ENCODE measurements at places on chromosomes 4 and X.

GRCh38 chr4:1996866-1997611, 11.7 kb downstream of the NELFA start:
- DNase-seq, result no peak

GRCh38 chrX:1679238-1679637, 64.4 kb downstream of the ASMT start:
- DNase-seq, result no peak

DNA sequence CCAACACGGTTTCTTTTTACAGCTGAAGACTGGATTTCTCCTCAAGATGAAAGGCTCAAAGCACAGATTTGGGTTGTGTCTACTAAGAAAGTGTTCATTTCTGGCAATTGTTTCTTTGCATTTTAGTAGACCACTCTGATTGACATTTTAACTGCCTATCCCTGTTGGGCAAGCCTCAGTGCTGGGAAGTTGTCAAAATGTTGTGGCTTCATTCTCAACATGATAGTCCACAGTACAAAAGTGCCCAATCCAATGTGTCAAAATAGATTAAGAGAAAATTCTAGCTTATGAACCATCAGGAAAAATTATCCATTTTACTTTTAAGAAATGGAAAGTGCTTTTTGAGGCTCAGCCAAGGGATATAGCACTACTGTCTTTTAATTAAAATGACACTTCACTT, 323.9 kb upstream of the PRPS2 start:
- DNase-seq, result no peak

DNA sequence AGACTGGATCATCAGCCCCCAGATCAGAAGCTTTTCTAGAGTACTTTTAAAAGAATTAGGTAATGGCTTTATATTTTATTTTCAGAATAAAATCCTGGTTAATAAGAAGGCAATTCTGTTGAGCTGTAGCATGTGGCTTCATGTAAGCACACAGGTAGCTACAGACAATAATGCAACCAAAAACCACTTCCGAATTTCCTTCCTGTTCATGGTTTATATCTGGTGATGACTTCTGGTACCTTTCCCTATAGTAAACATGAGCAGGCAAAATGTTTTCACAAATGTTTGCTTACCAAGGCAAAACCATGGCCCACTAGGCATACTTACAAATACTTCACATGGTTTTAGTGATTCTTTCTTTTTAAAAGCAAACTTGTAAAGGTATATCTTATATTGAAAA, 144.6 kb downstream of the CDS1 start:
- DNase-seq, result no peak

DNA sequence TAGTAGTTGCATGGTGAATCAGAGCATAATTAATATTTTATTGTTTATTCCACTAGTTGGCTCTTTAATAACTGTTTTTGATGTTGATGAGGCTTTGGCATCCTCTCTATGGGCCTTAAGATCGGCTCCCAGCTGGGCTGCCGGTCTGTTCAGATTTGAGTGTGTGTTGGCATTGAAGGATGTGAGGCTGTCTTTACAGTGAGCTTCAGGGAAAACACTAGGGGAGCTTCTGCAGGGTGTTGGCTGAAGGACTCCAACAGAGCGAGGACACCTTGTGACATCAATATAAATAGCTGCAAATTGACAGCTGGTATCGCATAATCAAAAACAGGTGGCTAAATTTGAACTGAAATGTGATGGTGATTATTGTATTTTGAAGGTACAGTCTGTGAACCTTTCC, 322.0 kb downstream of the FSTL5 start:
- no peak for DNase-seq

DNA sequence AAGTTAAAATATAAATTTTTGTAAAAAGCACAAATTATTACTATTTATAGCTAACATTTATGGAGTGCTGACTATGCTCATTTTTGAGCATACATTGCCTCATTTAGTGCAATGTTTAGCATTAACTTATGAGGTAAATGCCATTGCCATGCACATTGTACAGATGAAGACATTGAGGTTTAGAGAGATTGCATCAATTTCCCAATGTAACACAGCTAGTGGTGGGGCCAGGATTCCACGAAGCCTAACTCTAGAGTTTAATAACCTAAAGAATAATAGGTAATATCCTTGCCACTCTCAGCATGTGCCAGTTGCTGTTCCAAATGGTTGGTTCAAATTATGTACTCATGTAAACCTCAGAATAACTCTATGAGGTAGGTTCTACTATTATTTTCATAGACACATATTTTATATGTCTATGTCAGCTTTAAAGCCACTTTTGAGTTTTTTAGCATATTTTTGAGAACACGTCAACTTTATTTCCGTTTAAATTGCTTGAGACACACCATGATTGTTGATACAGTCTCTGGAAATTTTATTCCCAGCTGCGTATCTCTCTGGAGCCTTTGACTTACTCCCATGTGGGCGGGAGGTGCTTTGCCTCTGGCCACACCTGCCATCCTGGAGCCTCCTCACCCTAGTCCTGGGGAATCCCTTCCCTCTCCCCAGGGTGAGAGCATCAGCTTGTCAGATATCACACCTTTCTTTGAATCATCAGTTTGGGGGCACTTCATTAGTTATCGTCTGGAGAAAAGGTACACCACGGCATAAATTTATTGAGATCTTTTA, 10.8 kb upstream of the ADH1A start:
- DNase-seq, result no peak

- DNase-seq, result no peak
Observed at GRCh38 chr4:140102421-140102820, 51.6 kb downstream of the MAML3 start.

- no peak for DNase-seq
Observed at GRCh38 chr4:142194905-142195304, 558.5 kb downstream of the IL15 start.
